ENCODE measurements at places on chromosomes 11 and 22. TPM values are rescaled to one million over a fixed set of nuclear protein-coding genes. Genes with fewer than 3 reads are reported as not detected.

DNA sequence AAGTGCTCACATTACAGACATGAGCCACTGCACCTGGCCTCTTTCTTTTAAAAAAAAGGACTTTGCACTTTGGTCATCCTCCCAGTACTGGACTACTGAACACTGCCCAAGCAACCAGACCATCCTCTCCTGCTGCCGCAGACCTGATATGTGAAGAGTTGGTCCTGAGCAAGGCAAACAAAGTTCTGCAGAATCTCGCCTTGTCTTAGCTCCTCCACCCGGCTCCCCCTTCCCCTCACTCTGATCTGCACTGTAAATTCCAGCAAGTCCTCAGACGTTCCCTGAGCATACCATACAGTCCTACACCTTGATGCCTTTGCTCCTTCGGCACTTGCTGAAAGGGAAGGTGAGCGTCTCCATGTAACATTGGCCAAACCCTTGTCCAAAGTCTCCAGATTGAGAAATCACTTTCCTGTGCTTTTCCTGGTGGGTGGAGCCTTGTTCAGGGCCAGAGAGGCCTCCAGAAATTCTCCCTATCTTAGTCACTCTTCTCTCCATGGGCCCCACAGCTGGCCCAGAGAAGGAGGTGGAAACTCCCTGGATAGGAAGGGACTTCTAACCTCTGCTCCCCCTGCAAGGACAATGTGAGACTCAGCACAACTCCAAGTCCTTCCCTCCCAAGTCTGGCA lies 47.0 kb upstream of the TIMP3 start:
- no peak for DNase-seq

RPS19BP1 gene
- 45.2 TPM for total RNA-seq

PATE4 gene
- total RNA-seq: not detected

TECTA gene
- total RNA-seq: 2.0 TPM

DNA sequence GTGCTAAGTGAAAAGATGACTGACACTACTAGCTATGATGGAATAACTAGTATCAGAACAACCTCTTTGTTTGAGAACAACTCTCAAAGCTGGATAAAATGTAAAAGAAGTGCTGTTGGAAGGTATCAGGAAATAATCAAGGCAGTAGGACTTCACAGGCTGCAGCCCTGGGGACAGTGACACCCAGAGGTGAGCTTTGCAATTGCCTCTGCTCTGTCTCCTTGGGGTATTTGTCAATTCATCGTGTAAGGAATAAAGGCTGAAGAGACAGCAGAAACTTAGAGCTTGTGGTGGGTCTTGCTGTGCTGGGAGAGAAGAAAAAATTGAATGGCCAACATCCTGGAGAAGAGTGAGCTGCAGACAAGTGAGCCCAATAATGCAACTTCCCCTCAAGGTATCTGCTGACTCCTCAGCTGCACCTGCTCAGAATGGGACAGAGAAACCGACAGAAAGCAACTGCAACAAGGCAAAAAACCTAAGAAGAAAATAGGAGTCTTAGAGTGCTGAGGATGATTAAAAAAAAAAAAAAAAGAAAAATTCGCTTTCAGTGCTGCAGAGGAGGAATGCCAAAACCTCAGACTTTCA lies 141.1 kb downstream of the RCN1 start:
- DNase-seq: no peak

ZDHHC8 gene
- 83.5 TPM for total RNA-seq

CBX6 gene
- total RNA-seq: 38.8 TPM

MAJIN gene
- not detected for total RNA-seq
